Type B pancreatic cell (in vitro differentiated cells): ENCODE measurements at places on chromosomes 3 and 15. TPM values are rescaled to one million over a fixed set of nuclear protein-coding genes. Genes with fewer than 3 reads are reported as not detected.

Gene IGSF11
- 2.3 and 2.4 TPM in 2 replicates for total RNA-seq

Gene LNP1
- total RNA-seq = 3.4 and 6.2 TPM in 2 replicates

Gene GPR176
- 0.95 and 7.2 TPM in 2 replicates for total RNA-seq

Gene ALPK3
- 9.6 and 10.8 TPM in 2 replicates for total RNA-seq

Gene CCRL2
- total RNA-seq = 0.17 and 0.34 TPM in 2 replicates

Gene DCP1A
- total RNA-seq = 28.3 and 31.4 TPM in 2 replicates
